ENCODE measurements at places on chromosomes 16 and 17. TPM values are rescaled to one million over a fixed set of nuclear protein-coding genes. Genes with fewer than 3 reads are reported as not detected.

NUPR1 gene
- total RNA-seq, result 40.3 TPM

TNFSF13 gene
- 2.2 TPM for total RNA-seq

NLRC3 gene
- 0.58 TPM for total RNA-seq

MYH1 gene
- total RNA-seq, result 3.4 TPM

TPSD1 gene
- total RNA-seq, result not detected

SRCIN1 gene
- total RNA-seq, result 0.75 TPM

TAC4 gene
- total RNA-seq, result 0.75 TPM

COPZ2 gene
- 99.2 TPM for total RNA-seq

DHRS7C gene
- 143 TPM for total RNA-seq

PSME3 gene
- 26.1 TPM for total RNA-seq

NPIPB8 gene
- 0.71 TPM for total RNA-seq

SPNS1 gene
- total RNA-seq, result 12.0 TPM

CA10 gene
- 3.3 TPM for total RNA-seq

UTS2R gene
- 2.2 TPM for total RNA-seq

KCNJ18 gene
- total RNA-seq, result not detected

TMEM100 gene
- total RNA-seq, result 9.2 TPM

ATP2A1 gene
- 280 TPM for total RNA-seq

IL34 gene
- total RNA-seq, result 10.2 TPM

CACNG3 gene
- total RNA-seq, result not detected

CCL8 gene
- total RNA-seq, result 0.44 TPM

TERB1 gene
- total RNA-seq, result not detected

DUSP14 gene
- total RNA-seq, result 13.3 TPM

CRYBA1 gene
- total RNA-seq, result not detected

CALB2 gene
- total RNA-seq, result 0.18 TPM

MT2A gene
- total RNA-seq, result 9.9 TPM

RNF157 gene
- total RNA-seq, result 5.5 TPM

CEP112 gene
- 18.6 TPM for total RNA-seq

TBX21 gene
- total RNA-seq, result 0.09 TPM

GLP2R gene
- total RNA-seq, result not detected

TAT gene
- 0.04 TPM for total RNA-seq

FOXF1 gene
- not detected for total RNA-seq

TMIGD1 gene
- total RNA-seq, result not detected

RUSF1 gene
- total RNA-seq, result 34.7 TPM

MARVELD3 gene
- not detected for total RNA-seq

LRRC46 gene
- total RNA-seq, result 0.04 TPM

VWA3A gene
- 0.09 TPM for total RNA-seq

SLC5A11 gene
- 0.04 TPM for total RNA-seq

ENGASE gene
- total RNA-seq, result 12.1 TPM

WSB1 gene
- total RNA-seq, result 145 TPM

CTF1 gene
- total RNA-seq, result 1.7 TPM

C17orf67 gene
- 1.3 TPM for total RNA-seq
